Placental pericyte (primary cell): ENCODE measurements at places on chromosomes 2 and 18. TPM values are rescaled to one million over a fixed set of nuclear protein-coding genes. Genes with fewer than 3 reads are reported as not detected.

Gene PLA2R1
- total RNA-seq, result 1.8 and 4.9 TPM in 2 replicates

Gene ALPI
- not detected in 2 replicates for total RNA-seq

Gene POMC
- total RNA-seq, result 0.22 TPM in 1 of 2 replicates, not detected in the other

Gene C2orf49
- total RNA-seq, result 13.5 and 23.4 TPM in 2 replicates

Gene CCDC74A
- 5.9 and 14.0 TPM in 2 replicates for total RNA-seq

Gene AOX1
- 1.8 and 11.9 TPM in 2 replicates for total RNA-seq

Gene TCF7L1
- total RNA-seq, result 3.7 and 4.2 TPM in 2 replicates

Gene SPR
- total RNA-seq, result 15.7 and 16.2 TPM in 2 replicates

Gene PRLH
- not detected in 2 replicates for total RNA-seq

Gene IKZF2
- 1.1 and 6.9 TPM in 2 replicates for total RNA-seq

Gene TRIM43
- total RNA-seq, result not detected in 2 replicates

Gene REL
- total RNA-seq, result 3.3 and 5.3 TPM in 2 replicates

Gene B3GNT7
- 0.14 and 0.44 TPM in 2 replicates for total RNA-seq

Gene CFAP53
- total RNA-seq, result 0.22 TPM in 1 of 2 replicates, not detected in the other

Gene CTAGE1
- total RNA-seq, result not detected in 2 replicates

Gene APLF
- total RNA-seq, result 6.8 and 6.9 TPM in 2 replicates

Gene IMPA2
- total RNA-seq, result 7.2 and 8.7 TPM in 2 replicates

Gene STK39
- total RNA-seq, result 20.1 and 37.8 TPM in 2 replicates

Gene POTEJ
- total RNA-seq, result not detected in 2 replicates

Gene PAX8
- total RNA-seq, result 2.9 and 3.1 TPM in 2 replicates

Gene CNDP1
- total RNA-seq, result 0.22 TPM in 1 of 2 replicates, not detected in the other

Gene TAF1B
- total RNA-seq, result 25.2 and 36.4 TPM in 2 replicates

Gene DYNAP
- not detected in 2 replicates for total RNA-seq

Gene TRIM43B
- not detected in 2 replicates for total RNA-seq

Gene CROCC2
- total RNA-seq, result not detected in 2 replicates

Gene EPB41L3
- 0.14 and 0.44 TPM in 2 replicates for total RNA-seq

Gene SP5
- total RNA-seq, result not detected in 2 replicates
